ENCODE measurements at places on chromosomes 1 and 21.
A peak's percentile ranks its signal among the peaks of the same experiment; 100 is the strongest.

DNA sequence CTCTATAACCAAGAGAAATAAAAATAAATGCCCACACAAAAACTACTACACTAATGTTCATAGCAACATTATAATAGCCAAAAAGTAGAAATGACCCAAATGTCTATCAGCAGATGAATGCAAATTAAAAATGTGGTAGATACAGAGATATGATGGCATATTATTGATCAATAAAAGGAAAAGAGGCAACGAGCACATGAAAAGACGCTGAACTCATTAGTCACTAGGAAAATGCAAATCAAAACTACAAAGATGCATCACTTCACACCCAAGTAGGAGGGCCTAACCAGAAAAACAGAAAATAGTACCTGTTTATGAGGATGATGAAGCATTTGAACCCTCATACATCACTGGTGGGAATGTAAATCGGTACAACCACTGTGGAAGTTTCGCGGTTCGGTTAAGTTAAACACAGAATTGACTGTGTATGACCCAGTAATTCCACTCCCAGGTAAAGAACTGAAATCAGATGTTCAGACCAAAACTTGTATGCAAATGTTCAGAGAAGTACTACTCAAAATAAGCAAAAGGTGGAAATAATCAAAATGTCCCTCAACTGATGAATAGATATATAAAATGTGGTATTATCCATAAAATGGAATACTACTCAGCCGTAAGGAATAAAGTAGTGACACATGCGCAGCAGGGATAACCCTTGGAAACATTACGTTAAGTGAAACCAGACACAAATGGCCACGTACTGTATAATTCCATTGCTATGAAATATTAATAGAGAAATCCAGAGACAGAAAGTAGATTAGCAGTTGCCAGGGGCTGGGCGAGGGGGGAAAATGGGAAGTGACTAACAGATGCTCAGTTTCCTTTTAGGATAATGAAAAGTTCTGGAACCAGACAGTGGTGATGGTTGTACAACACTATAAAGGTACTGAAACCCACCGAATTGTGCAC, 3.1 kb downstream of the USP48 start:
- DNase-seq, result no peak

DNA sequence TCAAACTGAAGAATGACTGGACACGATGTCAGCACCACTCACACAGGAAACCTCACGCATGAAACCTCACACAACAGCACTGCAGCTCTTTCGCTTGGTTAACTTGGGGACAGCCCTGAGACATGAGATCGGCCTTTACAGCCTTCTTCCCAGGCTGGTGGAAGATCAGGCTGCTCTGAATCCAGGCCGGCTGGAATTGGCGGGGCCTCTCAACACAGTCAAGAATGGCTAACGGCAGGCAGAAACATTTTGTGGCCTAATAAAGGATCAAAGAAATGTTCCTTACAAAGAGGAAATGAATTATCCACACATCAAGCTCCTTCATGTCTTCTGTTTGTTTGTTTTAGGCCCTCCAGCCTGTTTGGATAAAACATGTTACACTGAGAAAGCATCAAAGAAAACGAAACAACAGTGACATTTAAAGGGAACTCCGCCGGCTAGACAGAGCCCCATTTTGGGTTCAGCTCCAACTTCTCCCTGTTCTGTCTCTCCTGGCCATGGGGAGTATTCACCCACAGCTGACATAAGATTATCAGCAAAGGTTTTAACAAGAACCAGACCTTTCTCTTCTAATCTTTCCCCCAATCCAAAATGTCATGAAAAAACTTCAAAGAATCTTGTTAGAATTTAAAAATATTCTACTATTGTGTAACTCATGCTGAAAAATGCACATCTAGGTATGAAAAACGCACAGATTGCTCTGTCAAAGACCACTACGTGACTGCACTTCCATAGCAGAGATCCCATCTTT, 131.2 kb downstream of the SLC45A1 start:
- no peak for DNase-seq

GRCh38 chr1:159835356-159835755, 8.7 kb downstream of the SLAMF8 start:
- no peak for DNase-seq

- no peak for DNase-seq
Measured at GRCh38 chr1:14648391-14648790, 49.9 kb downstream of the KAZN start.

- no peak for DNase-seq
Measured at GRCh38 chr1:245673881-245674414, 519.2 kb downstream of the KIF26B start.

GRCh38 chr1:185837711-185838110, 103.5 kb downstream of the HMCN1 start:
- no peak for DNase-seq

- no peak for DNase-seq
Measured at GRCh38 chr21:32426066-32426465, 13.6 kb downstream of the EVA1C start.

DNA sequence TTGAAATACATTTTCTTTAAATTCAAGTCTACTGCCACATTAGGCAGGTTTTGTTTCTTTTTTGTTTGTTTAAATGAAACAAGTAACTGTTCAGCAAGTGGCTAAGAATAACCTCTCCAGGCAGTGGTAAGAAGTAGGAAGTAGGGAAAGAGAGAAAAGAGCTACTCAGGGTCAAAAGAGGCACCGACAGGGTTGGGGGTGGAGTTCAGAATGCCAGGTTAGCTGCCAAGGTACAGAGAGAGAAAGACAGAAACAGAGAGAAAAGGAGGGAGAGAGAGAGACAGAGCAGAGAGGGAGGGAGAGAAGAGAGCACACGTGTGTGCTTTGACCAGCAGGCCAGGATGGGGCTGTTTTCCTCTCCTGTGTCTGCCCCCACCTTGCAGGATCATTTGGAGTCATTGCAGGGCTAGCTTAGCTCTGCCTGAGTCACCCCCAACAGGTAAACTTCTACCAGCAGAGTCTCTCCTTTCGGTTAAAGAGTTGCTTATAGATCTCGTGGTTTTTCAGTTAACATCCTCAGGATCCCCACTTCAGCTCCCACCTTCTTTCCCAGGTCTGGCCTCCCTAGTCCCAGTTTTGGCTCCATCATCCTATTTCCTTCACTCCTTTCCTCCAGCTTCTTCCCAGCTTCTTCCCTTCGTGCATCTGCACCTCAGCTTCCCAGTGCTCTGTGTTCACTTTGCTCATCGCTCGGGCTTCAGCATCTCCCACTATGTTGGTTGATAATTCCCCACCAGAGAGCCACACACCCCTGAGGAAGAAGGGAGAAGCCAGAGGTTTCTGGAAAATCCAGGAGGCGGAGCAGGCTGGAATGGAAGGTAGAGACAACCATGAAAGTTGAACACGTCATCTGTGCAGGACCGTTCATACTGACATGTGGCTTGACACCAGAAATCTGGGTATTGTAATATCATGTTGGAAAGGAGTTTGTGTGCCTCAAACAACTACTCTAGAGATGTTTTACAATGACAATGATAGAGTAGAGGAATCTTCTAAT, 21.8 kb upstream of the RAB4A start:
- DNase-seq, result no peak

DNA sequence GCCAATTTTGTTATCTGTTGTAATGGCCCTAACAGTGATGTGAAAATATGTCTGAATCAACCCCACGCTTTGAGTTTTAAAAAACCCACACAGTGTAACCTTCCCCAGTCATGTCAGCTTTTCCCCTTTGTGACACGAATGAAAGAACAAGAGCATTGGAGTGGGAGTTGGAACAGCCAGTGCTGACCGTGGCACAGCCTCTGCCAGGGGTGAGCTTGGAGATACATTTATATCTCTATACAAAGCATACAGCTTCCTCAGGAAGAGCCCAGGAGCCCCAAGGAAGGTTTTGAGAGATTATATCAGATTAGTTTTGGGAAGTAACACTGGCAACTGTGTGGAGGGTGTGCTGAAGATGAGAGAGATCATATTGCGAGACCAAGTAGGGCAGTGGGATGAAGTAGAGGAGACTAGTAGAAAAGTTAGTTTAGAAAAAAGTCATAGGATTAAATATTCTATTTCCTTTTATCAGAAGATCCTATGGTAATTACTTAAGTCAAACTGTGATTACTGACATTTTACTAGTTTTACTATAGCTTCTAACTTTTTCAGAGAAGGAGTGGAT, 15.9 kb downstream of the LRRC8B start:
- DNase-seq, result no peak

- DNase-seq, result no peak
Measured at GRCh38 chr1:244316407-244316806, 135.3 kb downstream of the ADSS2 start.

DNA sequence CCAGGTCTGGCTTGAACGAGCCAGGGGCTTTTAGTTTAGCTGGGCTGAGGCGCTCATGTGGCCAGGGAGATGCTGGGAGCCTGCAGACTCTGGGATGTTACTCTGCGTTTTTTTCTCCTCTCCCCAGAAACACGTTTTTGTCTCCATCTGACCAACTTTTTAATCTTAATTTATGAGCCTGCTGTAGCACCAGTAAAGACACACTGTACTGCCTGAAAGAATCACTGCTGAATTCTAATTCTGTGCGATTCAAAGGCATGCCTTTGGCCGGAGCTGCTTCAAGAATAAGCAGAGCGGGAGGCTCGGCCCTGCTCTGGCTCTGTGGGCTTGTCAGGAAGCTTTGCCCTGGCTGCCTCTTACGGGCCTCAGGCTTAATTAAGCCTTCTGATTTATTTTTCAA, 129.5 kb downstream of the CAMTA1 start:
- no peak for DNase-seq

DNA sequence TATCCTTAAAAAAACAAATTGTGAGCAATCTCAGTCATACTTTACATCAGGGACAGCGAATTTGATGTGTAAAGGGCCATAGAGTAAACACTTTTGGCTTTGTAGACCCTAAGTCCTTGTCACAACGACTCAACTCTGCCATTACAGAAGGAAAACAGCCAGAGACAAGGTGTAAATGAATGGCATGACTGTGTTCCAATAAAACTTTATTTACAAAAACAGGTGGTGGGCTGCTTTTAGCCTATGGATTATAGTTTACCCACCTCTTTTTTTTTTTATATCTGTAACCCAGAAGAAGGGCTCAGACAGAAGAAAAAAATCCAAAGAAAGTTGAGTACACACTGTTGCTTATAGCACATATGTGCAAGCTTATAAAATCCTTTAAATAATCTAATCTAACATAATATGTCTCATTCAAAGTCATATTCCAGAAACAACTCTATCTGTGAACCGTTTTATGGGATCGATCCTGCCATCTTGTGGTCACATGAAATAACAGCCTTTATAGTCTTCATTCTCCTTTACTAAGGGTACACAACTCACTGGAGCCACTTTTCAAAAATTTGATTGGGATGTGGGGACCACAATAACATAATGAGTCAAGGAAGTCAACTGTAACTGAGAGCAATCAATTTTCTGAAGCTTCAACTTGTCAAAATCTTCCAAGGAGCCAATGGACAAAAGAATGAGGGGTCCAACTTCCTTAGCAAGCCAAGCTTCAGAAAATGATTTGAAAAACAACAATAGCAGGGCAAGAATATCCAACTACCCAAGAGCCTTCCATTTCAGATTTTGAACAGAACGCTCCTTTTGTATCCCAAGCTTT, 142.2 kb upstream of the KRTAP19-8 start:
- DNase-seq, result no peak

DNA sequence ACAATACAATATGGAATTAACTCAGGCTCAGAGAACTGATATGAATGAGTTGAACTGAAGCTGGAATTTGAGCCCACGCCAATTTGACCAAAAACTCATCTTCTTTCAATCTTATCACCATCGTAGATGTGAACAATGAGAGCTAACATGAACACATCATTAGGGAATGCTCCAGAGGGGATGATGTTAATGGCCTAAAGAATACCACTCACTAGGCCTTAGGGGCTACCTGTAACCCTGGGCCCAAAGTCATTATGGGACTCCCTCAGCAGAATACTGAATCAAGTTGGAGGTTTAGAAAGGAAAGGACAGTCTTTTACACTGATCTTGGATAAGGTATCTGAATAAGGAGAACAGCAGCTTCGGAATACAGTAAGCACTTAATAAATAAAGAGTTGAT, 73.6 kb downstream of the C1orf94 start:
- no peak for DNase-seq

DNA sequence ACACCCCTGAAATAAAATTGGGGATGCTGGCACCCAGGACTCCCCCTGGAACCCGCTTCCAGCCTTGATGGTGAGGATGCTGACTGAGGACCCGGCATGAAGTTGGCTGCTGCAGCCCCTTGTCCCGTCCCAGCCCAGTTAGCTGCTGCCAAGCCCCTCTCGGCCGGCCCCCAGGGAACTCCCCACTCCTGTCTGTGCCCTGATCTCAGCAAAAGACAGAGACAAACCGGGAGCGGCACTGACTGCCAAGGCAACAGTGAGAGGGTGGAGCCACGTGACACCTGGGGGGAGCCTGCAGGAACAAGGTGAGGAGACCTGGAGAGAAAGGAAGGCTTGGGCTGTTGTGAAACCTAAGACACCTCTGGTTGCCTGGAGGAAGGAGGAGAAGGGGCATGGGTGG, 24.7 kb downstream of the CASZ1 start:
- no peak for DNase-seq

DNA sequence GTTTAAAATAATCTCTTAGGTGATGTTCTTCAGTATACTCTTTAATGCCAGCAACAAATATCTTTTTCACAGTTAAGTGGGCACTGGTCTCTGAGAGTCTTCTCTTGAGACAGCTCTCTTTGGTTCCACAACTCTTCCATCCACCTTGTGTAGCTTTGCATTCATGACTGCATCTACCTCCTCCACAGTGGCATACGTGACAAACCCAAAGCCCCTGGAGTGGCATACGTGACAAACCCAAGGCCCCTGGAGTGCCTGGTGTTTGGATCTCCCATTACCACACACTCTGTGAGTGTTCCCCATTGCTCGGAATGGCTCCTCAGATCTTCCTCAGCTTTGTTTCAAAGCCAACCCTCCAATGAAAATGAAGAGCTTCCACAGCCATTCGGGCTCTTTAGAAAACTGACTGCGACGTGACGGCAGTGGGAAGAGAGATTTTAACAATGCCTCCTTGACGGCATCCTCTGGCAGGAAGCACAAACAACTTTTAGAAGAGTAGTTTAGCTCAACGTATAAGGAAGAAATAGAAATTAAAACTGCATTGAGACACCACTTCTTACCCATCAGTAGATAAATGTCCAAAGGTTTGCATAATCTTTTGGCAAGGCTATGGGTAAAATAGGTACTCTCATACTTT, 45.8 kb downstream of the SLC30A7 start:
- DNase-seq, result no peak

DNA sequence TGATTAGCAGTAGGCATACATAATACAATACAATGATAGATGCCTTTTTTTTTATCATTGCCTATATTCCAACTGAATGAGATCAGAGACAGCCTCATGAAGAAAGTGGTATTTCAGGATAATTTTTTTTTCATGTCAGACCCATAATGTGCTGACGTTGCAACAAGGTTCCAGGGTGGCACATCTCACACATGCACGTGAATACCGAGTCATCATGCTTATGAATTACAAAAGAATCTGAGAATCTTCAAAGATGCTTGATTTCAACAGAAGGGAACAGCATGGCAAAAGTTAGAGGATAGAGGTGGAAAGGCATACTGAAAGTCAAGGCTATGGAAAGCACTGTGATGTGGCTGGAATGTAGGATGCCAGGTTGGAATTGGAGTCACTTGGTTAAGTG, 5.0 kb upstream of the RNF11 start:
- no peak for DNase-seq

- no peak for DNase-seq
Measured at GRCh38 chr1:229191066-229191674, 79.7 kb upstream of the RAB4A start.

- DNase-seq, result peak; percentile 50
Measured at GRCh38 chr1:200880212-200880611, 7.4 kb downstream of the GPR25 start.

- no peak for DNase-seq
Measured at GRCh38 chr1:95233319-95233736, 682 bp upstream of the RWDD3 start.

- DNase-seq, result no peak
Measured at GRCh38 chr1:84156210-84156621, 12.1 kb downstream of the PRKACB start.

Data from activated T-cell treated with anti-CD3 and anti-CD28 coated beads, Interleukin-2, amount 50 U/mL, for 24 hours (primary cell).